ENCODE measurements at places on chromosomes 1 and 21. TPM values are rescaled to one million over a fixed set of nuclear protein-coding genes. Genes with fewer than 3 reads are reported as not detected.

DNA sequence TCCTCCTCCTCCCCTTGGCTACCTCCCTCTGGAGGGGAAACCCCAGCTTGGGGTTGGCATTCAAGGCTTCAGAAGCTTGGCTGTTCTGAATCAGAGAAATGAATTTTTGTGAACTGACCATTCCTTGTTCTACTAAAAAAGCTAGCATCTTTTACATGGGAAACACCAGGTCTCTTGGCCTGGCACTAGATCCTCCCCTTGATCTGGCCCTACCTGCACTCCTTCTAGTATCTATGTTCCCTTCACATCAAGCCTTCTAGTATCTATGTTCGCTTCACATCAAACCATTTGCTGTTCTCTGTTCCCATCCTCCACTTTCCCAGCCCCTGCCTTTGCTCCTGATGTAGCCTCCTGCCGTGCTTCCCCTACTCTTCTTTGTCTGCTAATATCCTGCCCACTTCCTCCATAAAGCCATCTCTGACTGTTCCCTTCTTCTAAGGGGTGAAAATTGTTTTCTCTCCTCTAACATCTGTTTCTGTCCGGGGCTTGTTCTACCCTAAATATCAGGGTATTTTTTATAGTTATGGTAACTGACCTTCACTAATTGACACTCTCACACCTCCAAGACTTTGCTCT lies 25.8 kb downstream of the FAM151A start:
- no peak for DNase-seq

- DNase-seq: no peak
These were observed 74.2 kb upstream of the RGS4 start for GRCh38 chr1:162994921-162995320.

GRCh38 chr1:232853994-232854797 lies 49.0 kb downstream of the MAP10 start:
- no peak for DNase-seq

GRCh38 chr1:208535511-208535910 lies 291.3 kb upstream of the PLXNA2 start:
- no peak for DNase-seq

- no peak for DNase-seq
These were observed 56.1 kb upstream of the MRPS6 start for GRCh38 chr21:34017039-34017961.

GRCh38 chr1:8663915-8664329 lies 153.5 kb downstream of the RERE start:
- DNase-seq: no peak

GRCh38 chr21:35994613-35995012 lies 65.7 kb downstream of the SETD4 start:
- DNase-seq: no peak

The GLIS1 gene
- not detected for total RNA-seq

The TNFAIP8L2 gene
- total RNA-seq: 15.7 TPM

All from upper lobe of left lung (tissue), 6 donors.